ENCODE measurements at places on chromosomes 6 and 20. TPM values are rescaled to one million over a fixed set of nuclear protein-coding genes. Genes with fewer than 3 reads are reported as not detected.

Gene SLC17A1
- not detected for total RNA-seq

DNA sequence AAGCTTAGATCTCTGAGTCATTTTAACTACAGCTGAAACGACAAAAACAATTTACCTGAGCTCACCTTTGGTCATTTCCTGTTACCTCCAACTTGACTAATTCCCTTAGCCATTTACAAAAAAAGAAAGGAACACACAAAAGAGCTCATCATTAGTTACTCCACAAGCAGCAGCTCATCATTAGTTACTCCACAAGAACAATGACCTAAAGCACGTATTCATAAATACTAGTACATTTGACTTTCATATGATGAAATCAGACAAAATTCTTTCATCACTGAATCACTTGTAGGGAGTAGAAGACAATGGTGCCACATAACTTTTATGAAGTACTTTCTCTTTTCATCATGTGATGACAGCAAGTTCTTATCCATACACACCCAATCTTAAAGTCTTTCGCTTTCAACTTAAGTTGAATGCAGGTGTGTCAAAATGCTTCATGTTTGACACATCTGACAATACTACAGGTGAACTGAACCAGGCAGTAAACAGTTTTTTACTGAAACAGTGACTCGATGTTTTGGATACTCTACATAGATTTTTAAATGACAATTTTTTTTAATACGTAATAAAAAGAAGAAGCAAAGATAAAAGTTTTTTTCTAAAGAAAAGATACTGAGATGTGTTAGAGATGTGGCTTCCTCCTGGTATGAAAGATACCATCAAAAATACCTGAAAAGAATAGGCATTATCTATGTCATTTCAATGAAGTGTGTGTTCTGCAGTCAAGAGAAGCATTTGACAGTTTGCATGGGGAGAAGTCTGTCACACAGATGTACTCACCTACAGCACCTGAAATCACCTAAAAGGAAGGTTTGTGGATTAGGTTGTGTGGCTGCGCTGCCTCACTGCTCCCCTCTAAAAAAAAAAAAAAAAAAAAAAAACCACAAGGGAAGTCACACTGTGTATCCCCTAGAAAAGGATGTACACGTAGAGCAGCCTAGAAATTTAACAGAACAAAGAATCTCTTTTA, 109.1 kb downstream of the PRDM1 start:
- DNase-seq = no peak

- DNase-seq = no peak
Measured at GRCh38 chr6:160667639-160668481, 3.8 kb upstream of the LPA start.

GRCh38 chr6:113184736-113185135, 672.4 kb upstream of the MARCKS start:
- peak; percentile 19 for DNase-seq

Gene SNAI1
- total RNA-seq = 3.6 TPM

Gene KCNK16
- total RNA-seq = not detected
